Endothelial cell (in vitro differentiated cells): ENCODE measurements at places on chromosomes 3 and 15.

DNA sequence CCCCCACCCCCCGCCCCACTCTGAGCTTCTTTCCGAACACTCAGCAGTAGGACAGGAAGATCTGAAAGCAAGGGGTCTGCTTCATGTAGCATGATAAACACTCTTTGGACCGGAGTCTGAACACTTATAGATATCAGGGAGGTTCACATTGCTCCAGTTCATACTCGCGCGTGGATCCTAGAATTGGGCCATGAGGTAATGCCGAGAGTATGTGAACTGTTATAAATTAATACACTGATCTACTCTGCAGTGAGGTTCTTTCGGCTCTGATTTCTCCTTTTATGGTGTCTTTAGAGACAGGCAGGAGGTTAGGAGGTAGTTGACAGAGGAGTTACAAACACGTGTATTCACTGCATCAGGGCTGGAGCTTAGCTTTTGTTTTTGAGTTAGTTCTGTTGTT, 223.0 kb downstream of the THSD4 start:
- no peak for DNase-seq

DNA sequence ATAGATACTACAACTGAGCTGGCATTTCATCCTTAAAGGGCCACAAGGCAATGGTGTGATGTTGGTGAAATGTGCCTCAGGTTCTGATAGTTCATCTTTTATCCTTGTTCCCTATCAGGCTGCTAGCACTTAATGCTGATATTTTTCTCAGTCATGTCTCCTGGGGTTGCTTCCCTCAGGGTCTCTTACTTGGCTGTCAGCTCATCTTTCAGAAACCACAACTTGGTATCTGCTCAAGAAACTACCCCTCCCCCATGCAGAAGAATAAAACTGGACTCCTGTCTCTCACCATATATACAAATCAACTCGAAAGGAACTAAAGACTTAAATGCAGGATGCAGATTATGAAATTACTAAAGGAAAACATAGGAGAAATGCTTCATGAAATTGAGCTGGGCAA, 308.1 kb downstream of the CHST2 start:
- DNase-seq, result no peak

- DNase-seq, result no peak
Measured at GRCh38 chr3:55042591-55042990, 114.7 kb upstream of the LRTM1 start.

- no peak for DNase-seq
Measured at GRCh38 chr3:159609625-159610024, 379.0 kb upstream of the IL12A start.

- no peak for DNase-seq
Measured at GRCh38 chr15:91873138-91873536, 19.6 kb downstream of the SLCO3A1 start.

DNA sequence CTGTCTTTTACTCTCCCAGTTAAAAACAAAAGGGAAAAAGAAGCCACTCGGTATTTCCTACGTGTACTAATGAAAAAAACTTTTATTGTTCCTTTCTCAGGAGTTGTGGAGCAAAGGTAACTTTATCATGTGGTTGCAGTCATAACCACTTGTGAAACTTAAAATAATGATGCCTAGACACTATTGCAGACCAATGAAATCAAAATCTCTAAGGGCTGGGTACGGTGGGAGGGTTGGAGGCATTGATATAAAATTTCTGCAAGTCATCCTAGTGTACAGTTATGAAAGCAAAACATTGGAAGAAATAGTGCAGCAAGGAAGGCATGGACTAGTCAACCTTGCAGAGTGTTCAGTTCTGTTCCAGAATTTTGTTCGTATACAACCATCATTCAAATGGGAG, 808.8 kb downstream of the TUSC7 start:
- no peak for DNase-seq

GRCh38 chr3:141386611-141387111, 18.4 kb downstream of the ZBTB38 start:
- DNase-seq, result no peak

DNA sequence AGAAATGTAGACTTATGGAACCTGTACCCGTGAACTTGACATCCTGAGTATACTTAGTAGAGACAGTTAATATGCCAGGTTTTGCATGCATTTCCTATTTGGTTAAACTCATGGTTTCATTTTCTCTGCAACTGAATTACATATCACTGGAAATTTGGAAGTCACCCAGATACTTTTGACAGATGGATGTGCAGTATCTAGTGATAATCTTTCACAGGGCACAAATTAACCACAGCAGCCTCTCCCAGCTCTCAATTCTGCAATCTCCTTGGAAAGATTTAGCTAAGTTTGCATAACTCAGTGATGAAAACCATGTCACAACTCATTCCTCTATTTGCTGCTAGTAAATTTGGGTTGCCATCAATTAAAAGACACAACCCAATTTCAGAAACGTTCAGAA, 162.3 kb upstream of the TPM1 start:
- DNase-seq, result no peak

DNA sequence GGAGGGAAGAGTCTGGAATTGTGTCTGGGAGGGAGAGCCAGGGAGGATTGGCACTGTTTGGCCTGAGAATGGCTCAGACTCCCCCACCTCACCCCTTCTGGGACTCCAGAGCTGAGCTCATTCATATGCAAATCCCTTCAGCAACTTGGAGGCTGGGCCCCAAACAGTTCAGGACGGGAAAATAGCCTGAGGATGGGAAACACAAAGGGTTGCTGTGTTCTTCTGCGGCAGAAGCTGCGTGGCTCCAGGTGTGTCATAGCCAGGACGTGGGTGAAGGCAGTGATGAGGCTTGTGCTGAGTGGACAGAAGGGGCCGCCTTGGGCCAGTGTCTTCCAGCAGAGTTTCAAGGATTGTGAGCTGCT, 16.6 kb downstream of the MASP1 start:
- DNase-seq, result no peak
